ENCODE measurements at places on chromosomes 7 and 10.

DNA sequence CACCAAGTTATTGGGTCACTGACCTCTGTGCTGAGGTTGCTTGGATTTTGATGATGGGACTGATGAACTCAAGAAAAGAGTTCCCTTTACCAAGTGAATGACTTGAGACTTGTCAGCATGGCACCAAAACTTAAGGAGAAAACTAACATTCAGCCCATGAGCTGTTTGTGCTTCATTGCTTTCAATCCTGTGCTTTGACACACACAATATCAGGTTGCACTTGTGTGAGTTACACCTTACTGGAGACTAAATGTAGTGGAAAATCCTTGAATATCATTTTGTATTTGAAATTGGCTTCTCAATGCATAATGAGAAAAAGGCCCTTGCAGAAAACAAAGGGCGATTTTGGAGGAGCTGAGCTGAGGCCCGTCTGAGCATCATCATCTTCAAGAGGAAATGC, 2.7 kb downstream of the BAG3 start:
- no peak for DNase-seq

DNA sequence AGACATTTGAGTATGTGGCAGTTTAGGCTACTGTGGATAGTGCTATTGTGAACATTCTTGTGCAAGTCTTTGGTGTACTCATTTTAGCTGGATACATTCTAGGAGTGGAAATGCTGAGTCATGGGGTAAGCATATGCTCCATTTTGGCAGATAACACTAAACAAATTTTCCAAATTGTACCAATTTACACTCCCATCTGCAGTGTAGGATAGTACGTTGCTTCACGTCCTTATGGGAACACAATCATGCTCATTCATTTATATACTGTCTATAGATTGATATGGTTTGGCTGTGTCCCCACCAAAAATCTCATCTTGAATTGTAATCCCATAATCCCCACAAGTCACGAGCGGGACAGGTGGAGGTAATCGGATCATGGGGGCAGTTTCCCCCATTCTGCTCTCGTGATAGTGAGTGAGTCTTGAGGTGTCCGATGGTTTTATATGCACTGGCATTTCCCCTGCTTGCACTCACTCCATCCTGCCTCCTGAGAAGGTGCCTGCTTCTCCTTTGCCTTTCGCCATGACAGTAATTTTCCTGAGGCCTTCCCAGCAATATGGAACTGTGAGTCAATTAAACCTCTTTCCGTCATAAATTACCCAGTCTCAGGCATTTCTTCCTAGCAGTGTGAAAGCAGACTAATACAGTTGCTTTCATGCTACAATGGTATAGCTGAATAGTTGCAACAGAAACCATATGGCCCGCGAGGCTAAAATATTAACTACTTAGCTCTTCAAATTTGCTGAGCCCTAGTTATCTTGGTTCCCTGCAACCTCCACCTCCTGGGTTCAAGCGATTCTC, 25.6 kb downstream of the RNF216 start:
- no peak for DNase-seq

- no peak for DNase-seq
Measured at GRCh38 chr7:114691605-114692004, 230.3 kb upstream of the MDFIC start.

- no peak for DNase-seq
Measured at GRCh38 chr10:122142641-122143237, 128.4 kb upstream of the BTBD16 start.

DNA sequence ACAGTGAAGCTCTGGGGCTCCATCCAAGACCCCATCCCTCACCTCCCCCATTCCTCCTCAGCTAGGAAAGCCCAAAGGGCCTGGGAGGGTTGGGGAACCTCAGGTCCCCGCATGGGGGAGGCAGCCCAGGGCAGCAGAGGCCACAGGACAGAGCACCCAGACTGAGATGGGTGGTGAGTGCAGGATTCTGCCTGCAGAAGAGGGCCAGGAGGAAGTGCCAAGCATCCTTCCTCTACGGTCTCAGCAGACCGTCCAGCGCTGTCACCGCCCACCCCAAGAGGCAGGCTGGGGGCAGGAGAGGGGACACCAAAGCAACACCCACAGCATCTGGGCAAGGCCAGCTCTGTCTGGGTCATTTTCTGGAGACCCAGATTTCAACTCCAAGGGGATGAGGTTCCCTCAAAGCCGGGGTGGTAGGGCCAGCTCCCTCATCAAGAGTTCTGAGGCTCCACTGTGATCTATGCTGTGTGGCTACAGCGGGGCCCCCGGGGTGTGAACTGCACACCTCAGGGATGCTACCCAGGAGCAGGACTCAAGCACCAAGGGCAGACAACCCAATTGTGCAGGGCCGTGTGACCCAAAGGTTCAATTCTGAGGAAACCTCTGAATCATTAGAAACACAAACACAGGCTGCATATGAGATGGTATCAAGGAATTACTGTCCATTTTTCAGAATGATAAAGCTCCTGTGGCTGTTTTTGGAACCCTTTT, 46.8 kb downstream of the CAMK2B start:
- DNase-seq: no peak

GRCh38 chr7:101169838-101170551, 4.6 kb upstream of the VGF start:
- peak; percentile 71 for DNase-seq

GRCh38 chr7:70907259-70908247, 224.4 kb upstream of the GALNT17 start:
- no peak for DNase-seq

DNA sequence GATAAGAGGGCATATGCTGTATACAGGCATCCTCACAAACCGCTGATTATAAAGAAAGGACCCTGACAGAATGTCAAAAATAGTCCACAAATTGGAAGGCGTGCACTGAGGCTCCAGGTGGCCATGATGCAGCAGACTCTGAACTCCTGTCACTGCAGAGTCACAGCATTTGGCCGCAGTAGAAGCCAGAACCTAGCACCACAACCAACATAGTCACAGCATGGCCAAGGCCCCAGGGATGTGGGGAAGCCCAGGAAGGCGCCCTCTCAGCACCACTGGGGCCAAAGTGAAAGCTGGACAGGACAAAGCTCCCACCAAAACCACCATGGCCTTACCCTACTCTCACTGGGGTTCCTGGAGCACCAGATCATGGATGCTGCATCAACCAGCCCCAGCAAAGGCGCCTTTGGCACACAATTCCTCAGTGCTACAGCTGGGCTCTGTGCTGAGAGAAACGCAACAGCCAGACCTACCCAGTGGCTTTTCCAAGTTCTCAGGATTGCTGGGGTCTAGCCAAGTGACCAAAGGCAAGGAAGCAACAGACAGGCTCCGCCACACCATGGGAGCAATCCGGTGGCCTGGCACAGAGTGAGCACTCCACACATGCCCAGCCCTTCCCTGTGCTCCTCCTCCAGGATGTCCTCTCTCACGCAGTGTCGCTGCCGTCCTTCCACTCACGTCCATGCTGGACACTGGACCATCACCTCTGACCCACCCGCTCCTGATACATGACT, 60.2 kb downstream of the STK17A start:
- DNase-seq: no peak

GRCh38 chr7:139704308-139704879, 73.4 kb downstream of the HIPK2 start:
- DNase-seq: no peak

- DNase-seq: peak; percentile 28
Measured at GRCh38 chr7:140304191-140304799, 94.0 kb downstream of the SLC37A3 start.

DNA sequence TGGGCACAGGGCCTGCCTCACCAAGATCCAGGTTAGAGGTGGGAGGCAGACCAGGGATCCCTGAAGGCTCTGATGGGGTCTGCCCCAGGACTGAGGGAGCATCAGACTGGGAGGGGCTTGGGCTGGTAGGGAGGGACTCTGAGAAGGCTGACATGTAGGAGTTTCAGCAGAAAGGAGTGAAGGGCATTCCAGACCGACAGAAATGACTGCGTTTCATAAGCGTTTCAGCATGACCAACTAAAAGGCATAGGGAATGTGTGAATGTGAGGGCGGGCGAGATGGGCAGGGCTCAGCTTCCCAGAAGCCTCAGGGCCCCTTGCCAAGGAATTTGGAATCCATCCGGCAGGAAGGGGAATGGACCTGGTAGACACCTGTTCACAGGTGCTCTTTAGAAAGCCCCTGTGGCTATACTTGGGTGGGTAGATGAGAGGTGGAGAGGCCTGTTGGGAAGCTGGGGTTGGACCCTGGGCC, 24.9 kb upstream of the SLC29A3 start:
- no peak for DNase-seq

- DNase-seq: peak; percentile 79
Measured at GRCh38 chr7:151518105-151518946, 1.4 kb downstream of the RHEB start.

DNA sequence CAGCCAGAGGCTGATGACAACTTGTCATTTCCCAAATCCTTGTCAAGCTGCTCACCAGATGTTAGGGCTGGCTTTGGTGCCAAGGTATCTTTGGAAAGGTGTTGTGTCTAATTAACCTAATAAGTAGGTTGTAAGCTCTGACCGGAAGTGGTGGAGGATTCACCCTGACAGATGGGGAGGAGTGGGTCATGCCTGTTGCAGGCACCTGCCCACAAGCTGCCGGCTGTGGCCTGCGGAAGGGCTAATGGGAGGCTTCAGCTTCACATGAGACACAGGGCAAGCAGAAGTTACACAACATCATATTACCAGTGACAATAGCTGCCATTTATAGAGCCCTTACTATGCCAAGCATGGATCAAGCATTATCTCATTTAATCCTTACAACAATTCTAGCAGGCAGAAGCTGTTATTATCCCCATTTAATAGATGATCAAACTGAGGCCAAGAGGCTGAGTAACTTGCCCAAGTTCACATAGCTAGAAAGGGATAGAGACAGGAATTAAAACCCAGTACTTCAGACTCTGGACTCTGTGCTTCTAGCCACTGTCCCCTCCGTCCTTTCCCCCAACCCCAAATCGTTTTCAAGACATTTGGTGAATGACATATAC, 63.1 kb upstream of the DUSP5 start:
- DNase-seq: no peak

DNA sequence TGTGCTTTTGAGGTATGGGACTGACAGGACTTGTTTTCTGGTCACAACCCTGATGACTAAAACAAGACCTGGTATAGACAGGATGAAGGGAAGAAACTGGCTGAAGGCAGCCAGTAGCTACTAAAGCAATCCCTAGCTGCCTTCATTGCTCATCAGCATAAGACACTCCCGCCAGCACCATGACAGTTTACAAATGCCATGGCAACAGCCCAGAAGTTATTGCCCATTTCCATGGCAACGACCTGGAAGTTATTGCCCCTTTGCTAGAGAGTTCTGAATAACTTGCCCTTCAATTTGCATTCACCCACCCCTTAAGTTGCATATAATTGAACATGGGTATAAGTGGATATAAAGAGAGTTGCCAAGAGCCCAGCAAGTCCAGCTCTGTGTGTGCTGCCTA, 169.6 kb upstream of the FAM171A1 start:
- DNase-seq: no peak

GRCh38 chr7:140447841-140448240, 31.5 kb downstream of the MKRN1 start:
- DNase-seq: no peak

DNA sequence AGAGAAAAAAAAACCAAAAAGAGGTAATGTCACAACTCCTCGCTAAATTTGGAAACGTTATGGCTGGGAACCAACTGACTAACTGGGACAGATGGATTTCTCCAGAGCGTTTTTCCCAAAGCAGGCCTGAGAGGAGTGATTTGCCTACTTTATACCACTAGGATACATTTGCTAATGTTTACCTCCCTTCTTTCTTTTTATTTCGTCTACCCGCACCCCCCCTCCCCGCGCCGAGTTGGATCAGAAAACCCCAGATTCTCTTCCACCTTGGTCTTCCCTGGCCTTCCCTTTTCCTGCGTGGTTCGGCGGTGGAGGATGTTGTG, 7.2 kb downstream of the CPA2 start:
- no peak for DNase-seq

- no peak for DNase-seq
Measured at GRCh38 chr7:154699417-154699816, 303.5 kb downstream of the PAXIP1 start.

- DNase-seq: no peak
Measured at GRCh38 chr7:98365863-98366561, 34.9 kb downstream of the BAIAP2L1 start.

DNA sequence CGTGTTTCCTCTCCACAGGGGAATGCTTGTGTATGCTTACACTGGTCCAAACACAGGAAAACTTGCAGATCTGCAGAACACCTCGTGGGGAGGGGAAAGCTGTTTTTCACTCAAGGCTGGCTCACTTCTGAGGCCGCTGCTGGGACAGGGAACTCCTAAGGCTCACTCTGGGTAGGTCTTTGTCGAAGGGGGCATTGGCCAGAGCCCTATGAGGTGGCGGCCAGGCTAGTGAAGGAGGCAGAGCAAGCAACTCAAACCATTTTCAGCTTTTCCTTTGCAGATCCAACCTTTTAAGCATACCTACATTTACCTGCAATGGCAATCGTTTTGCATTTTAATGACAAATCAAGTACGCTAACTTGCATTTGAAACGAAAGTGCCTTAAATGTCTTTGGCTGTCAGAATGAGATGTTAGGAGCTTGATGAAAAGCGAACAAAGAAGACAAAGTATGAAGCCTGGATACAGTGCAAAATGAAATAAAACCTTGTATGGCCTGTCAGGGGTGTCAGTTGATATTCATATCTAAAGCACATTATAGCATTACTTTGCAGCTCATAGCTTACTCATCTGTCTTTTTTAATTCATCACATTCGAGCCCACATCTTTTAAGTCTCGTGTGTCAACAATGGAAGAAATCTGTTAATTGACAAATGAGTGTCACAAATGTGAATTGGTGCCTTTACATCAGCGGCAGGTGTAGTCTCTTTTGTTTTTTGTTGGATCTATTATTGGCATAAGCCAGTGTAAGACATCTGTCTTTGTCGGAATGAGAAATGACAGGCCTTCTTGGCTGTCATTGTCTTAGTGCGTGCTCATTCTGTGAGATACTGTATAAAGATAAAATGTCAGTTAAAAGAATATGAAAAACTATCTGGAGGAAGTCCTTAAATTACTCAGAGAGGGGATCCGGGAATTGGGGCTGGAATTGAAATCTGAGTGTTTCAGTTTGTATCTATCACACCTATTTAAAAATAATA, 30.5 kb downstream of the LRMDA start:
- DNase-seq: no peak

DNA sequence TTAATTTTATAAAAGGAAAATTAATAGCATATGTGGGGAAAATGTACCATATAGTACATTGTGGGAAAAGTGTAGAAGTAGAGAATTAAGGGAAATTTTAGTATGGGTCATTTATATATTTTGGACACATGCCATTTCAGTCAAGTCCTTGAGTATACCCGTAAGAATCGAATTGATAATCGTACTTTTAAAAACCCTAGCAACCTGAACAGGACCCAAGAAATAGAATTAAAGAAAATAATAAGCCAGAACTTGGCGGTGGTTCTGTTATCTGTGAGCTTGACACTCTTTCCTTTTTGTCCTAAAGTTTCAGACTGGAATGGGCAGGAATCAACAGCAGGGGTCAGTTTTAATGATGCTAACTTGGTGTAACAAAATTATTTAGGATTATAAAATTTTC, 221.0 kb downstream of the CDK14 start:
- DNase-seq: no peak

- DNase-seq: no peak
Measured at GRCh38 chr7:37371755-37372154, 76.9 kb downstream of the ELMO1 start.

GRCh38 chr10:32197423-32197822, 141.2 kb upstream of the KIF5B start:
- peak; percentile 15 for DNase-seq

All from HT-29 (cell line).